ENCODE measurements at places on chromosomes 7 and 10.
A peak's percentile ranks its signal among the peaks of the same experiment; 100 is the strongest.

- no peak for DNase-seq
Observed at GRCh38 chr10:72702868-72703581, 11.1 kb downstream of the MCU start.

- DNase-seq, result no peak
Observed at GRCh38 chr10:48227213-48227612, 47.3 kb downstream of the FRMPD2 start.

DNA sequence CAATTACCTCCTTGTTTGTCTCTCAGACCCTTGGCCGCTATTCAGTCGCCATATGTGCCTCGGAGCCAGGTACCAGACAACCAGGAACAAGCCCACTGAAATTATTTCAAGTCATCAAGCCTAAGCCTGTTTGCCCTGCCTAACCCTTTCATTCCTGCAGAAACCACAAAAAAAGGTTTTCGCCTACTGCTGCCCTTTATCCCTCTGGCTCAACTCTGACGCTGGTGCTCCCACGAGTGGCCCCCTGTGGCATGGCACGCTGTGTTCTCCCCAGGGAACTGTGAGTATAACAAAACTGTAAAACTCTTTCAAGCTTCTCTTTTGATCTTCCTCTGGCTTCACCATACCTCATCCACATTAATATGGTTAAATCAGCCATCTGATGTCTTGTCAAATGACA, 215.7 kb upstream of the CDC14C start:
- no peak for DNase-seq

DNA sequence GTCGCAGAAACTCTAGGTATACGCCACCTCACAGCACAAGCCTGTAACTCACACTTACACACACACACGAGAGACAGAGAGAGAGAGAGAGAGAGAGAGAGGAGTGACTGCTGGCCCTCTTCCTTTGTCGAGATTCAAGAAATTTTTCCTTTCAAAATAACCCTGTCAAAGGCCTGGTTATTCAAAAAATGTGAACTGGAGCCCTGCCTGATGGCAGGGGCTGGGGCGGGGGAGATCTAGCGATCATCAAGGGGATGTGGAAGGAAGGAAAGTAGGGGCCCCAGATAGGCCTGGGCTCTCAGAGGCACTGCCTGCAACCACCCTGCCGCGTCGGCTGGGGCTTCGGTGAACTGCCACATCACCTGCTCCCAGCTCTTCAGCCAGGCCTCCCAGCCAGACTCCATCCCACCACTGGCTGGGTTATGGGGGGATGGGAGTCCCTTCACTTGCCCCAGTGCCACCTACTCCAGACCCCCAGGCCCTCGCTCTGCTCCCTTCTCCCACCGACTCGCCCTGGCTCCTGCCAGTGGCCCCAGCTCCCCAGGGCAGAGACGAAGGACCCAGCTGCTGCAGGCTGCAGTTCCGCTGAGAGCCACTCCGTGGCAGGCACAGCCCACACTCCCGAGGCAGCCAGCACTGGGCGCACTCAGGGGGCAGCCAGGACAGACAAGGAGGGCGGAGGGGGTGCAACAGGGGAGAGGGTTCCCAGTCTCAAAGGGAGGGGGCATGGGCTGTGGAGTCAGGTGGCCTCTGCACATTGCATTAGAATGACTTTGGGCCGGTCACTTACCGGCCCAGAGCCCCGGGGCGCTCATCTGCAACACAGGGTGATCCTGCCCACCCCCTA, 15.3 kb downstream of the KCNH2 start:
- DNase-seq, result peak; percentile 17

DNA sequence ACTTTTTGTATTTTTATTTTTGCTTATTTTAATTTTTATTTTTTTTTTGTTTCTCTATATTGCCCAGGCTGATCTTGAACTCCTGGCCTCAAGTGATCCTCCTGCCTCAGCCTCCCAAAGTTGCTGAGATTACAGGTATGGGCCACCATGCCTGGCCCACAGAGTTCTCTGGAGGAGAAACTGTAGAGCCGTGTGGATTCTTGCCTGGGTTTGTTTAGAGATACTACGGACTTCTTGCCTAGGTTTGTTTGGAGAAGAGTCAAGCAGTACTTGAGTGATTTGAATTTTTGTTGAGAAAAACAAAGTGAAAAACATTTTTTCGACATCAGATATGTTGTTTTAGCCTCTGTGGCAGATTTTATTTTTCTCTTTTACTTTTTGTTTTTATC, 99.0 kb downstream of the CAMK1D start:
- no peak for DNase-seq

DNA sequence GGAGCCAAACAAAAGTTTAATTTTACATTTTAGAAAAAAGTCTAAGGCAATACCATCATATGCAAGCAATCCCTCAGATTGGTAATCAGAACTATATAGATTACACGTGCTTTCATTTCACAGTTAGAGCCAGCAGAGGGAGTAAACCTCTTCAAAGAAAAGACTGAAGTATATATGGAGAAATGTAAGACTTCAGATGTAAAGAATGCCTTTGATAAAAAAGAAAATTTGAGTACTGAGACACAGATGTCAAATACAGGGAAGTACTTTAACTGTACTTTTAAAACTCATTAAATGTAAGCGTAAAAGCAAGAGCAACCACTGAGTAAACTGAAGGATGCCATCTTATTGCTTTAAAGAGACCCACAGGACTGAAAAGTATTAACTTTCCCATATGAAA, 101.4 kb upstream of the FAM133B start:
- no peak for DNase-seq

DNA sequence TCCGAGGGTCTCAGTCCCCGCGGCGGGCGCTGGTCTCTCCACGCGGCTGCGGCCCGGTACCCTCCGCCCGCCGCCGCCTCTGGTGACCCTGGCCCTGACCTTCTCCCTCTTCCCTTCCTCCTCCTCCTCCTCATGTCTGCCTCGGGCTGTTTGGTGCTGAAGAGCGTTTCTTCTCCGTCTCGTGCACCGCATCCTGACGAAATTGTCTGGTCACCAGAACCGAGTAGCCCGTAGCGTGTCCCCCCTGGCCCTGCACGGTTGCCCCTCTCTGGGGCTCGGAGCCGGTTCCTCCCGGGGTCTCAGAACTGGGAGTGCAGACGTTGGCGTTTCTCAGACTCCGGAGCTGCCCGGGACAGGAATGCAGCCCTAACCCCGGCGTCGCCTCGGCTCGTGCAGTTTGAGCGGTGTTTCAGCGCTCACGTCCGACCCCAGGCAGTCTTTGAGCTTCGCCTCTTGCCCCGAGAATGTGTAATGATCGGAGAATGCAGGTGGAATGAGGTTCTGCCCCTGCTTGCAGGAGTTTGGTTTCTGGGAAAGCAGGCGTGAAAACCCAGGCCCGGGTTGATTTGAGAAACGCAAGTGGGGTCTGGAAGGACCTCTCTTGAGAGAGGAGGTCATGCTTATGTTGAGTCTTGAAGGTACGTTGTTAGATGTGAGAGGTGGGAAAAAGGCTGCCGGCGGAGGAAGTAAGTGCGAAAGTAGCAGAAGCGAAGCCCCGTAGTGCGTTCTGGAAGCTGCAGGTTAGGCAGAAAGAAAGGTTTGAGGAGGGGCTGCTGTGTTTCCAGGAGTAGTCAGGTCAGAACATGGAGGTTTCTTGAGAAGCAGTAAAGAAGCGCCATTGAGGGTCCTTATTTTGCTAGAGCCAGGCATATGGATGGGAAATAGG, 743 bp downstream of the RBM17 start:
- DNase-seq, result no peak

- DNase-seq, result no peak
Observed at GRCh38 chr10:16297642-16298041, 139.2 kb upstream of the PTER start.

- no peak for DNase-seq
Observed at GRCh38 chr7:1197997-1198625, 34.6 kb upstream of the UNCX start.

DNA sequence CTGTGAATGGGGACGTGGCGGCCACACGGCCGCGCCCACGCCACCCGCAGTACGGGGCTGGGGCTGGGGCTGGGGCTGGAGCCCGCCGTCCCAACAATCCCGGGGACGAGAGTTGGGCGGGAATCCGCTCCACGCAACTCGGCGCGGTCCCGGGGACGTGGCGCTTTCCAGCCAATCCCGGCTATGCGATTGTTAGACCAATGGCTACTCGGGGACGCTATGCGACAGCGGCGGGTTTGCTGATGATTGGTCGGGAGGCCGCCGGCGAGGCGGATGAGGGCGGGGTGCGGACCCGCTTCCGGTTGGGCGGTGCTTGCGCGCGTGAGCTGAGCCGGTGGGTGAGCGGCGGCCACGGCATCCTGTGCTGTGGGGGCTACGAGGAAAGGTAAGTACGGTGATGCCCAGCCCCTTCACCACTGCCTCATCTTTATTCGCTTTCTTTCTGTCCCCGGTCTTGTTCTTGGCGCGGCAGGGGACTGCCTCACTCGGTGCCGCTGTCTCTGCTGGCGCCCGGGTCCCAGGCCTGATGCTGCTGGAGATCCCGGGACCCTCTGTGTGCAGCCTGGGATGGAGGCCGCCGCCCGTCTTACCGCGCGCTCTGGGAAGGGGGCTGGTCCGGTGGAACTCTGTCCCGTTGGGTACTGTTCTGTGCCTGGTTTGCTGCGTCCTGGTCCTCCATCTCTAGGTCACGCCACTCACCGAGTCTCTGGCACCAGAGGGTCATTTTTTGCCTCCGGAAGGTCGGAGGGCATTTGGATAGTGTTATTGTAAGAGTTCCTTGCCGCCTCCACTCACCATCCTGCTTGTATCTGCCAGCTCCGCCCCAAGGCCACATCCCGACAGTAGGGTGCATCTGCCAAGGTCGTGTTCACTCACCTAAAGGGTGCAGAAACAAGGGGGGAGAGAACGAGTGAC, at the start of gene CALU:
TSS of gene CALU (plus strand) at position 312 of the 915 bp plus-strand sequence. CDS start 9,225 bp downstream, outside the sequence.
- DNase-seq, result peak; percentile 67

DNA sequence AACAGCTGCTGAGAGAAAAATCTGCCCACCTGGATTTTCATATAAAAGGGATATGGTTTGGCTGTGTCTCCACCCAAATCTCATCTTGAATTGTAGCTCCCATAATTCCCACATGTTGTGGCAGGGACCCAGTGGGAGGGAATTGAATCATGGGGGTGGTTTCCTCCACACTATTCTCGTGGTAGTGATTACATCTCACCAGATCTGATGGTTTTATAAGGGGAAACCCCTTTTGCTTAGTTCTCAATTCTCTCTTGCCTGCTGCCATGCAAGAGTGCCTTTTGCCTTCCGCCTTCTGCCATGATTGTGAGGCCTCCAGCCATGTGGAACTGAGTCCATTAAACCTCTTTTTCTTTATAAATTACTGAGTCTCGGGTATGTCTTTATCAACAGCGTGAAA, 20.8 kb upstream of the MKI67 start:
- no peak for DNase-seq

GRCh38 chr7:106629516-106629915, 31.4 kb downstream of the CCDC71L start:
- DNase-seq, result no peak

DNA sequence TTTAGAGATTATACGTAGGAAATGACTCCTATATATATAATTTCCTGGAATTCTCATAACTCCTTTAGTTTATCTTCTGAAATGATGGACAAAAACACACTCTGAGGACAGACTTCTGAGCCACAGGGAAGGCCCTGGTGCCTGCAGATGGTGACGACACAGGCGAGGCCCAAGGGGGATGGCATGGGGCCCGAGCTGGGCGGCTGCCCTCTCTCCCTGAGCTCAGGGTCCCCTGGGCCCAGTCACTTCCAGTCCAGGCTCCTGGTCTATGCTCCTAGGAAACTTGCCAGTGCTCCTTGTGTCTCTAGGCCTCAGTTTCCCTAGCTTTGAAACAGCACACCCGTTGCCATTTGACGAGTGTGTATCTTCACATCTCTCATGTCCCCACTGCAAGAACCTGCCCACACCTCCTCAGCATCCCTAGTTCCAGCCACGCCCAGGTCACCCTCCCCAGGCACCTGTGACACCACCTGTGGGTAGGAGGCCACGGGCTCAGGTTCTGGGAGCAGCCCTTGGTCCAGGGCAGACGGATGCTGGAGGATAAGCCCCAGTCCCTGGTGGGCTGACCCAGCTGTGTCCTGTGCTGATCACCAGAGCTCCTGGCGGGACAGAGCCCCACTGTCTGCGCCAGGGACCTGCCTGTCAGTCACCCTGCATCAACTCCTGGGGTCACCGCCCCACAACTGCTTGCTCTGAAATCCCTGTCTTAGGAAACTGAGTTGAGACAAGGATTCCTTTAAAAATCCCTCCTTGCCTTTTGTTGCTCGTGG, 23.4 kb upstream of the SHH start:
- no peak for DNase-seq

- DNase-seq, result no peak
Observed at GRCh38 chr10:103605359-103606096, 112.0 kb downstream of the NEURL1 start.

DNA sequence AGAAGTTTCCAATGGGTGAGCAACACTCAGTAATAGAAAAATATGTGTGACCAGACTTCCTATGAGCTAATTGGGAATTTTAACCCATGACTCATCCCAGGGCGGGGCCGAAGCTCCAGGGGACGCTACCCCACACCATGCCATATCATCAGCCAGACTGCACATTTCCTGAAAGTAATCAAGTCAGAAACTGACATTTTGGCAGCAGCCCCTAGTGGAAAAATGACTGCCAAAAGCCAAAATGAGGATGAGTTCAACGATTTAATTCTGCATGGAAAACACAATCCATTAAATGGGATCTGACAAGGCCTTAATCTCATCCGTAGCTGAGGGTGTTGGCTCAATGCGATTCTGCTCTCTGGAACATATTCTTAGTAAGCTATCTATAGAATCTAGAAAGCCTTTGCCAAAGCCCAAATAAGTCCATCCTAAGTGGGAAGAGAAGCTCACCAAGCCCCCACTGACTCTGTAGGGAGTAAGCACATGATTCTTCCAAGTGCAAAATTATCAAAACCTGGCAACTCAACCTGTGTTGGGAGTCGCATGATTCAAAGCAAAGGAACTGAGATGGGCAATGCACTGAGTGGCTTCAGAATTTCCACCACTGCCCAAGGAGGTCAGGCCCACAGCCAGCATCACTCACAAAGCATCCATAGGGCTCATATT, 93.1 kb upstream of the PDE1C start:
- DNase-seq, result no peak

GRCh38 chr10:23818484-23818883, 379.6 kb downstream of the OTUD1 start:
- no peak for DNase-seq

DNA sequence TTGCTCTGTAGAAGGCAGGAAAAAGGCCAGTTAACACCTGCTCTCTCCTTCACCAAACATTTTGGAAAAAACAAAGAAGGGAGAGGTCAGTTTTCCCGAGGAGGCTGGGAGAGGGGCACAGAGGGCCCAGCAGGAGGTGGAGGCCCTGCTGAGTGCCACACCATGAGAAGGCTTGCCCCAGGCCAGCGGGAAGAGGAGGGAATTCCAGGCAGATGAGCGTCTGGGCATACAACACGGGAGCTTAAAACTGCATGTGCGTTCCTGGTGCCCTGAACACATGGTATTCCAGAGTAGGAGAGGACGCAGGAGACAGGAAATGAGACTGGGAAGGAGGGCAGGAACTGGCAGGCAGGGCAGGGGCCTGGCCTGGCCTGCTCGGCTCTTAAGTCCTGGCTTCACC, 182.4 kb downstream of the CCDC3 start:
- no peak for DNase-seq
